ENCODE measurements at places on chromosomes 12 and 14.

DNA sequence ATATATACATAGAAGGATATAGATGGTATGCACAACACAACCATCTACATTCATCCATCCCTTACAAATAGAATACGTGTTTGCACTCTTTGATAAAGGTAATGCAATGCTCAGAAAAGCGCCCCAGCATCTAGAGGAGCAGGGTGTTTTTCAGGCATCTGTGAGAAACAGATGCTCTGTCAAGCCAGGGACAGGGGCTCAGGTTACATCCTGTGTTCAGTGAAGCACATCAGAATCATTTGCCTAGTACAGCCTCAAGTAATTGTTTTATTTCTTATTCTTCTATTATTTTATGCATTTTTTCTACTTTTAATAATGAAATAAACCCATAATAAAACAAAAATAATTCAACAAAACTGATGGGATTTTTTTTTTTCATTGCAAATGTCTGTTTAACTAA lies 50.5 kb upstream of the HIF1A start:
- DNase-seq: no peak

- no peak for DNase-seq
These were observed 10.4 kb upstream of the FBLN5 start for GRCh38 chr14:91957876-91958313.

DNA sequence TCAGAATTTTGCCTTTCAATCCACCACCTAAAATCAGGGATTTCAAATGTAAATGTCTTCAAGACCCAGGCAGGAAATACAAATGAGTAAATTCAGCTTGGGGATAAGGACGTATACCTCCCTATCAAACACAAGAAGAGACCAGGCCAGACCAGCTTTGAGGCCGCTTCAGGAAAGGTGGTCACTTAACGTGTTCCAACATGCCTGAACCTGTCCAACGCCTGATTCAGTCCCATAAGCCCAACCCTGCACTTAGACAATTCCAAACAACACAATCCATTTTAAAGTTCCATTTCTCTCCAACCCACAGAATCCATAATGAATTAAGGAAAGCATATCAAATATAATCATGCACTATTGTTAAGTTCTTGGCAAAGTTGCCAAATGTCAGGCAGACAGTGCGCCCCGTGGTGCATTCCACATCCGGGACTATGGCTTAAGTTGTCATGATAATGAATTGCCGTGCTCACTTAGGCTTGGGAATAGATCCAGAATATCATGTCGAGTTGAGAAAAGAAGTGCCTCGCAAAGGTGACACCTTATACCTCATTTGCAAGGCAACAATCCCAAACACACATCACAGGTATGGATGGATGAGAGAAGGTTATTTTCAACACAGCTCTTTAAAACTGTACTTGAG lies 35.5 kb downstream of the CCDC60 start:
- no peak for DNase-seq

- DNase-seq: no peak
These were observed 77.7 kb downstream of the RBM19 start for GRCh38 chr12:113888435-113888834.

DNA sequence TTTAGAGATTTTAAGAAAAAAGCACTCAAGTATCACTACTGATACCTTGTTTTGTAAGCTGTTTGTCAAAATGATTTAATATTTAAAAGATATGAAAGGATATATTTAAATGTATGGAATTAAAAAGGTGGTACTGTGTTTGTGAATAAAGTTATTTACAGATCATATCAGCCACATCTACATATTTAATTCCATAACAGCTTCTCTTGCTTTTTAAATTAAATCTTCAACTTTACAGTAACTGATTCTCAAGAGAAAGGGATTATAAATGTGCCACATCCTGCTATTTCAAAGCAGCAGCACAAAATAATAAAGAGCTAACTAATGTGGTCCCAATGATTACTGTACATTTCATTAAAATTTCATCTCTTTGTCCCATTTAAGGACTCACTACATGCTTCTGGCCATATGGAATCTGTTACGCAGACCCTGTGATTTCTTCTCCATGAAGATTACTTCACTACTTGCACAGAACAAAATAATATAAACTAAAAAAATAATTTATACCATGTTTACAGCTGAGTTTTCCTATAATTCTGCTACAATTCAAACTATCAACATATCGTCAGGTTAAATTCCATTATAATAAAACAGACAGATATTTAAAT lies 117.8 kb downstream of the MED13L start:
- DNase-seq: no peak

DNA sequence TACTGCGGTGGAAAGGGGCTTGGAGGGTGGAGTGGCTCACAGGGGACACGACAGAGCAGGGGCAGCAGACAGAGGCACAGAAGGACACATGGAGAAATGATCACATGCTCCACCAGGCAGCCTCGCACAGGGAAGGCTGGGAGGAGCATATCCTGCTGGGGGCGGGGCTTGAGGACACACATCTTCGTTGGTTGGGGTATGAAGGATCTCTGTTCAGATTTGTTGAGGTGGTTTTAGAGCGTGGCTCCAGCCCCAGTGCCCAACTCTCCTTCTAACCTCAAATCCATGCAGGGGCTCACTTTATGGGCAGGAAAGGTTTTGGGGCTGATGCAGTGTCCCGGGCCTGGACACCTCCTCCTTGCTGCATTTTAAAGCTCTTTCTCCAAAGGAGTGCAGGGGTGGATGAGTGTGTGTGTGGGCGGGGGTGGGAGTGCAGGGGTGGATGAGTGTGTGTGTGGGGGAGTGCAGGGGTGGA lies 733 bp upstream of the P3H3 start:
- peak; percentile 40 for DNase-seq

DNA sequence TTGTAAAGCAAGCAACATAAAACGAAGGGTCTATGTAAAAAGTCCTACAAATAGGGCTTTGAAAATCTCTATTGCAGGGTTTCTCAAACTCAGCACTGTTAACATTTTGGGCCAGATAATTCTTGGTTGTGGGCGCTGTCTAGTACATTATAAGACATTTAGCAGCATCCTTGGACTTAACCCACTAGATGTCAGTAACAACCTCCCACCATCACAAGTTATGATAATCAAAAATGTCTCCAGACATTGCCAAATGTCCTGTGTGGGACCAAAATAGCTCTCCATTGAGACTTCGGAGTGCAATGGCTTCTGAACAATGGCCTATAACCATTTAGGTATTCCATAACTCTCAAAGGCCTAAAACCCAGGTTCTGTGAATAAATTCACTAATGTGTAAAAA lies 22.9 kb upstream of the DHRS7 start:
- no peak for DNase-seq

DNA sequence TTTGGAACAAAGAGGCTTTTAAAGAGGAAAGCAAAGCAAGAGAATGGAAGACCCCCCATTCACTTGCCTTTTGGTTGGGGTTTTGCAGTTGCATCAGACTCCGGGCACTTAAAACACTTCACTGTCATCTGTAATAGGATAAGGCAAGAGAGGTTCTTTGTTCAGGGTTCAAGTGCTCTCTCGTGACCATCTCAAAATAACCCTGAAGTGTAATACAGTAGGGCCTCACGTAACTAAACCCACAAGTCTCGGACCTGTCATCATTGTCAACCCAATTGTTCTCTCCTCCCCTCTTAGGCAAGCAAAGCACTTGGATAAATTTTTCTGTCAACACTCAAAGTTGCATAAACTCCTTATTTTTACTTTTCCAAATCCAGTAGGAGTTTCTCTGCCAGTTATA lies 26.9 kb upstream of the MYBPC1 start:
- no peak for DNase-seq

DNA sequence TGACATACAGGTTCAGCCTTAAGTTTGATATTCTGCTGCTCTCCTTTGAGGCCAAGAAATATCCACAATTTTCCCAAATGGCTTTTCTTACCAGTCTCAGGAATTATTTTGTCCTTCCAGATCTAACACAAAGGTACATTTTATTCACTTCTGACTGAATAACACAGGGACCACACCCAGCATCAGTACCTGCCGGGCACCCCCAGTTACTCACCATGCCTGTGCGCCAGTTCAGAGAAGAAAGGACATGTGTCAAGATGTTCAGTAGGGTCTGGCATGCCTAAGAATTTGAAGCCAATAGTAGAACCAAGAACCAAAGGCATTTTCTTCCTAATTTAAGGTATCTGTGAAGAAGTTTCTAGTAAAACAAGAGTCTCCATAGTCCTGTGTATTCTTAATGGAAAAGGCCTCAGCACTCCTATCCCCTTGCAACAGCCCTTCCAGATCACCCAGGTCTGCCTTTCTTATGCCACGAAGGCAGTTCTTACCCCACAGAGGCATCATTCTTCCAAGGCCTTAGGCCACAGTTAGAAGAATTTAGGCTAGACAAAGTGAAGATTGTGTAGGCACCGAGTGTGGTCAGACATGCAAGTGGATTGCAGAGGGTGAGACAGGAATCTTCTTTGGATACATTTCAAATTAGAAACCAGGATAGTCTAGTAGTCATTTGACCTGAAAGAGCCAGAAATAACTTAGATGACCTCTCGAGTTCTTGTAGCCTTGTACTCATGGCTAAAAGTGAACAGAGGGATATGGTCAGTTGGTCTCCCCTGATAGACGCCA lies 140.1 kb upstream of the HIF1A start:
- no peak for DNase-seq

GRCh38 chr12:129067491-129067890 lies 214.2 kb downstream of the GLT1D1 start:
- DNase-seq: no peak

DNA sequence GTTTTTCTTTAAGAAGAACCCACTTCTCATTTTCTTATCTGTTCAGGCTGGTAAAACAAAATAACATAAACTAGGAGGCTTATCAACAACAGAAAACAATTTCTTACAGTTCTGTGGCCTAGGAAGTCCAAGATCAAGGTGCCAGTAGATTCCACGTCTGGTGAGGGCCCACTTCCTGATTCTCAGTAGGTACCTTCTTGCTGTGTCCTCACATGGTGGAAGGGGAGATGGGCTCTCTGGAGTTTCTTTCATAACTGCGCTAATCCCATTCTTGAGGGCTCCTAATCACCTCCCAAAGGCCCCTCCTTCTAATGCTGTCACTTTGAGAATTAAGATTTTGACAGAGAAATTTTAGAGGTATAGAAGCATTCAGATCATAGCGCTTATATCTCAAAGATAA lies 33.4 kb downstream of the TXNRD1 start:
- no peak for DNase-seq

DNA sequence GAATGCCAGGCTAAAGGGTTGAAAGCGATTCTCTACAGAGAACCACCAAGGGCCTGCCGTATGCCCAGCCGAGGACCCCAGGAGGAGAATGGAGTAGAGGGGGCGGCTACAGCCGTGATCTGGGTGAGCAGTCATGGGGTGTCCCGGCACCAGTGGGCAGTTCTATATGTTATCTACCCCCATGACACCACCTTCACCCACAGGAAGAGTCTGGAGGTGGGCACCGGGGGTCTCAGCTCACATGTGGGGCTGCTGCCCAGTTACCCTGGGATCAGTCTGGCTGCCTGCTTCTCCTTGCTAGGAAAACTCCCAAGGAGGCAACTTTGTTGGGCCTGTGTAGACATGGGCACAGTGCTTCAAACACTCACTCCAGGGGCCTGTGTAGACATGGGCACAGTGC lies 99.4 kb downstream of the LGMN start:
- DNase-seq: no peak

- no peak for DNase-seq
These were observed 164.9 kb downstream of the ANO4 start for GRCh38 chr12:100959481-100959880.

- no peak for DNase-seq
These were observed 1.9 kb downstream of the FAM186A start for GRCh38 chr12:50394469-50395029.

DNA sequence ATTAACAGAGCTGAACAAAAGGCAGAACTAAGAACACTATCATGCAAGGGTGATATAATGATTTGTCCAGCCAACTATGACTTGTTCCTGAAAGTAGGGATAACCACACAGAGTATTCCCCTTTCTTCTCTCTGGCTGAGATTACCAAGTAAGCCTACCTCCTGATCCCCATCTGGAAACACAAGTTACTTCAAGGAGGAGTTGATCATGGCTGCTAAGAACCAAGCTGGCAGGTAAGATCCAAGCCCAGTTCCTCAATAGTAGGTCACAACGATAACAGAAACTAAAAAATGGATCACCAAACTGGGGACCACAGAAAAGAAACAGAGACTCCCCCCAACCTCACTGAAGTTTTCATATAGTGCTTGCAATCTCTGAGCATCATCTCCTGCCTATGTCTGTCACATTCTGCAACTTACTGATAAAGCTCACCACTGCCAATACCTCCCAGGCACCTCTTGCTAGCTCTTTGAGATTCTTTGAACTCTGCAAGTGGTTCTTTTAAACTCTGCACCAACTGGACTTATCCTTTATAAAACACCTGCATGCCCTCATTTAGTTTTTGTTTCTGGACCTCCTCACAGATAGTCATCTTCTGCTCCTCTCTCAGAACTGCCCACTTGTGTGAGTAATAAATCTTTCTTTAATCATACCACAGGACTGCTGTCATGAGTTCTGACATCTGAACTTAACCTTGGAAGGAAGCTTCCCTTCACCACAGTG lies 76.6 kb downstream of the LRP6 start:
- no peak for DNase-seq

- no peak for DNase-seq
These were observed 38.1 kb downstream of the ETV6 start for GRCh38 chr12:11687528-11687927.

- no peak for DNase-seq
These were observed 120.7 kb downstream of the ADGRD1 start for GRCh38 chr12:131074221-131075083.

GRCh38 chr12:15196678-15197505 lies 24.3 kb downstream of the RERG start:
- DNase-seq: no peak

GRCh38 chr12:40942326-40942725 lies 245.8 kb upstream of the PDZRN4 start:
- DNase-seq: no peak

DNA sequence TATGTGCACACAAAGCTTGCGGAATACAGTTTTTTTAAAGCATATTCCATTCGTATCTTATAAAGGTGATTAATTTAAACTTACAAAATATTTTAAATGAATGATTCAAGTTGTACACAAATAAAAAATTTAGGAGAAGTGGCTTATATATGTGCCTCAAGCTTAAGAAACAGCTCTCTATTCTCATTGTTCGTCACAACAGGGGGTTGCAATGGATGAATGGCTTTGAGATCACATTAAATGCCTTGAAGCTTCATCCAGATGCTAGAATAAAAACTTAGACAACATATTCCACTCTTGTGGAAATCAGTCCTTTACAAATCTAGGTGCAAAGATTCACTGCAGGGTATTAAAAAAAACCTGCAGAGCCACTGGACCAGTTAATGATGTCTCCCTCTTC lies 303.9 kb upstream of the LRFN5 start:
- DNase-seq: no peak

DNA sequence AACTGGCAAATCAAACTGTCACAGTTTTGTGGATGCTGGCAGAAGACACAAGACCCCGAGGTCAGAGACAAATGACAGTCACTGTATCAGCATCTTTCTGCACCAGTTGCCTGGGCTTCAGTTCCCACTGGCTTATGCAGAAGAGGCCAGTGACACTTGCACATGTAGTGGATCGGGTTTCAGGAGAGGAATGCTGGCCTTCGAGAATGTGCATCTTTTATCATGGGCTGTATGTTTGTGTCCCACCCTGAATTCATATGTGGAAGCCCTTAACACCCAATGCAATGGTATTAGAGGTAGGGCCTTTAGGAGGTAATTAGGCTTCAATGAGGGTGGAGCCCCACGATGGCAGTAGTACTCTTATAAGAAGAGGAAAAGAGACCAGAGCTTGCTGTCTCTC lies 150.9 kb downstream of the SLC15A4 start:
- DNase-seq: no peak

GRCh38 chr12:14934511-14934910 lies 3.8 kb downstream of the ERP27 start:
- no peak for DNase-seq

- no peak for DNase-seq
These were observed 30.4 kb upstream of the PPP2R5E start for GRCh38 chr14:63573581-63573980.

- no peak for DNase-seq
These were observed 294.1 kb downstream of the DPF3 start for GRCh38 chr14:72599579-72600470.
